Umbilical cord (tissue), 2 donors: ENCODE measurements at places on chromosomes 5 and 9. TPM values are rescaled to one million over a fixed set of nuclear protein-coding genes. Genes with fewer than 3 reads are reported as not detected.

GRCh38 chr5:17918373-17919104 is 284.3 kb downstream of the TAF11L14 start:
- DNase-seq = peak; percentile 37

GRCh38 chr5:116372931-116373597 is 201.6 kb downstream of the SEMA6A start:
- DNase-seq = no peak

DNA sequence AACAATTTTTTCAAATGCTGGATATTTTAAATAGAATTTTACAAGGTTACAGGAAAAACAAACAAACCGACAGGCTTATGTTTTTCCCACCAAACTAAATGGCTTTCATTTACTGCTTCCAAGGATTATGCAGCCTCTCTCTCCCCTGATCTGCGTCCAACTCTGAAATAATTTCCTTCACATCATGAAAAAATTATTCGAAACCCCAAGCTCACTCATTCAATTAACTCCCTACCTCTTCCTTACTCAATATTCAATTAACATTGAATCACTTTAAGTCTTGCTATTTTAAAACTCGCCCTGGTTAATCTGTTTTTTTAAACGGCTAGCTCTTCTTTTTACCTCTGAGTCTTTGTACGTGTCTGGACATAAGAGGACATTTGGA is 336.2 kb downstream of the AGTPBP1 start:
- no peak for DNase-seq

- DNase-seq = peak; percentile 96
These were observed at the start of gene MRPL22 for GRCh38 chr5:154940772-154941620. Gene MRPL22 (plus strand): TSS chr5:154941073. CDS start chr5:154941111, 38 bp downstream.

GRCh38 chr5:39158127-39158593 is 61.2 kb downstream of the FYB1 start:
- no peak for DNase-seq

- DNase-seq = no peak
These were observed 483.4 kb downstream of the PLK2 start for GRCh38 chr5:57976506-57976905.

- DNase-seq = no peak
These were observed 148.9 kb downstream of the ARHGAP26 start for GRCh38 chr5:142918959-142919635.

- peak; percentile 69 for DNase-seq
These were observed 30.2 kb downstream of the TJP2 start for GRCh38 chr9:69204326-69204725.

DNA sequence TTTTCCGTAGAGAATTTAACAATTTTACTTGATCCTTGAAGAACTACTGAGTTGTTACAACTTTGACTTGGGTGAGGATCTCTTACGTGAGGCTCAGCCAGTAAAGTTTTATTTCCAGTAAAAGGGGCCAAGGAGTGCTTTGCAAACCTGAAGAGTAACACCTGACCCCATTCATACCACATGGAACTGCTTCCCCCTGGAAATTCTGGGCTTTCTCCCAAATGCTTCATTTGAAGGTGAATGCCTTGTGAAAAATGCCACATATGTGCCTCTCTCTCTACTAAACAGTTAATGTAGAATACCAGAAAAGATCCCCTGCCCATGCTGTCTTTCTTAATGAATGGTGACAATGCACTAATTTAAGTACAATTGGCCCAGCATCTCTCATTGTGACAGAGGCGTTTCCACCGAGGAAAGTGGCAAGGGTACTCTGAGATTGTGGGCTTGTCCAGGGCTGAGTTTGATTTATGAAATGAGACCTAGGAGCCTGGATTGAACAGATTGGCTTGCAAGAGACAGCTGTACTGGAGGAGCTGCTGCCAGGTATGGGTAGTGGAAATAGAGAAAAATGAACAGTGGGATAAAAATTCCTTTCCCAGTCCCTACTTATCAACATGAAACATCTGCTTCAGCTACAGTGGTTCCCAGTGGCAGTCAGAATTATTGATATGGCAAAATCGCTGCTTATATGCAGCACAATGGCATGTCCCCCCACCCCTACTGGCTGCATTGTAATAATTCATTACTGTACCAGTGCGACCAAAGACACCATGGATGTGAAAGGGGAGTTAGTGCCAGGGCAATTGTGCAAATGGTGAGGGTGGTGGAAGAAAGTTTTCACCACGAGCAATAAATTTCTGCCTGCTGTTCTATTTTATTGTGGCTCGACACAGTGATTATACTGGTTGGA is 843.7 kb upstream of the WWC1 start:
- DNase-seq = no peak

- DNase-seq = no peak
These were observed 62.8 kb upstream of the EQTN start for GRCh38 chr9:27359763-27360162.

- DNase-seq = no peak
These were observed 56.7 kb upstream of the NPR3 start for GRCh38 chr5:32654427-32654826.

Gene OR1L8
- total RNA-seq = not detected

Gene SNX24
- total RNA-seq = 24.3 TPM

Gene SPIN1
- total RNA-seq = 124 TPM

Gene PCDHGA4
- total RNA-seq = 6.0 TPM

Gene CENPK
- total RNA-seq = 10.4 TPM

Gene BTNL8
- total RNA-seq = not detected

Gene LCN1
- total RNA-seq = not detected

Gene BRINP1
- 1.9 TPM for total RNA-seq

Gene FCN2
- total RNA-seq = not detected

Gene BASP1
- total RNA-seq = 170 TPM
